ENCODE measurements at places on chromosomes 16 and 17.

- no peak for DNase-seq
These were observed 67.5 kb downstream of the IQCK start for GRCh38 chr16:19785512-19786130.

DNA sequence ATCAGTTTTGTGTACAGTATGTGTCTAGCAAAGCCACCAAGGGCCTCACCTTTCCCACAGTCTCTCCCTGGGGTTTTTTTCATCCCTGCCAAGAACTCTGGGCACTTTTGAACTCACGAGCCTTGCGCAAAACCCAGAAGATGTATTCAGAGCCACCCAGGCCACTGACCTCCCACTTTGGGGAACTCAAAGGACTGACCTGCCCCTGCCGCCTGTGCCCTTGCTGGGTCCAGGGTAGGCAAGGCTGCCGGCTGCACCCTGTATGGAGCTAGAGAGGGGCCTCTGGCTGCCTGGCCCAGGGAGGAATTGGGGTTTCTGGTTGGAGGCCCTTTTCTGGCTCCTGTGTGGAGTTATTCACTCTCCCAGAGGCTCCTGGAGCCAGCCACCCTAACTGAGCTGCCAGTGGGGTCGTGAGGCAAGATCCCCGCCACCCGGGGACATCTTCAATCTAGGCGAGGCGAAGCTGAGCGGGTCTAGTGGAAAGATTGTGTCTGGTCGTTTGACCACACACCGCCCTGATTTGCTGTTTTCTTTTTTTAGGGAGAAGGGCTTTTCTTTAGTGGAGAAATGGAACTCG lies 1.9 kb downstream of the CDK5R1 start:
- no peak for DNase-seq

DNA sequence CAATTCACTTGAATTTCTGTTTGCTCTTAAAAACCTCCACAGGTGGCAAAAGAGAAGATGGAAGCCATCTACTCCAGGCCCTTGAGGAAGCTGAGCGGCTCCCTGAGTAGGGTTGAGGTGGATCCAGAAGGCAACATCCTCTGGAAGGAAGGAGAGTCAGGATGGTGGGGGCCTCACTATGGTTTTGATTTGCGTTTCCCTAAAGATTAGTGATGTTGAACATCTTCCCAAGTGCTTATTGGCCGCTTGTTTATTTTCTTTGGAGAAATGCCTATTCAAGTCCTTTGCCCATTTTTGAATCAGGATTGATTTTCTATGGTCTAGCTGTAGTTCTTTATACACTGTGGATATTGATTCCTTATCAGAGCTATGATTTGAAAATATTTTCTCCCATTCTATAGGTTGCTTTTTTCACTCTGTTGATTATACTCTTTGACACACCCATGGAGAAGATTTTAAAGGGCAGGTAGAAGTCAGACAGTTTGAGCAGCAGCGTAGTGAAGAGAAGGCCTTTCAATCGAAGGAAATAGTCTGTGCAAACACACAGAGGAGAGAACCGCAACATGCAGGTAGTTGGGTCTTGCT lies 58.6 kb downstream of the WSB1 start:
- DNase-seq: no peak

DNA sequence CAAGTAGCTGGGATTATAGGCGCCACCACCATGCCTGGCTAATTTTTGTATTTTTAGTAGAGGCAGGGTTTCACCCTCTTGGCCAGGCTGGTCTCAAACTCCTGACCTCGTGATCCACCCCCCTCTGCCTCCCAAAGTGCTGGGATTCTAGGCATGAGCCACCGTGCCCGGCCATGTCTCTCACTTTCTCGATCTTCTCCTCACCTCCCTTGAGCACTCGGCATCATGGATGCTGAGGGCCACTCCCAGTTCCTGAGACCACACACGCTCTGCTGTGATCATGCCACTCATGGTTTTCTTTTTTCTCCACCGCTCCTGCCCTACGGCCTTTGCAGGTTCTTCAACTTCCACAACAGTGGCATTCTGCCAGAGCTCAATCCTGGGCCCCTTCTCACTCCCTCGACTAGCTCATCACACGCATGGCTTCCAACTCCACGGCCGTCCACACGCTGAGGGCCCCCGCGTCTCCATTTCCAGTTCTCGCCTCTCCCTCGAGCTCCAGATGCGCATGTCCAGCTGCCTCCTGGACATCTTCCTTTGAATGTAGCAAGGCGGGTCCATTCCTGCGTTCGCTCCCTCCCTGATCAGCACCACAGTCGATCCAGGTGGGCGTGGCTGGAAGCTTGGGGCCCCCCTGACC lies 5.5 kb upstream of the NCBP3 start:
- DNase-seq: no peak

DNA sequence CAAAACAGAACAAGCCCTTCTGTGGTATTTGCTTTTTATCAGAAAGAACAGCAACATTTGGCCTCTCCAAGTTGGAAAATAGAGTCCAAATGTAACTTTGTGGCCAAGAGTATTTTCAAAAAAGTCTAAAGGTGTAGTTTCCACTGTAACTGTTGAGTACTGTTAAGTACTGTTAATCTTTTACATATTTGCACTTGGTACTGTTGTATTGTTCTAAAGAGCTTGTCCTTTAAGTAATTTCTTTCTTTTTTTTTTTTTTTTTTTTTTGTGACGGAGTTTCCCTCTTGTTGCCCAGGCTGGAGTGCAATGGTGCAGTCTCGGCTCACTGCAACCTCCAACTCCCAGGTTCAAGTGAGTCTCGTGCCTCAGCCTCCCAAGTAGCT lies 21.5 kb downstream of the LDAF1 start:
- DNase-seq: no peak

DNA sequence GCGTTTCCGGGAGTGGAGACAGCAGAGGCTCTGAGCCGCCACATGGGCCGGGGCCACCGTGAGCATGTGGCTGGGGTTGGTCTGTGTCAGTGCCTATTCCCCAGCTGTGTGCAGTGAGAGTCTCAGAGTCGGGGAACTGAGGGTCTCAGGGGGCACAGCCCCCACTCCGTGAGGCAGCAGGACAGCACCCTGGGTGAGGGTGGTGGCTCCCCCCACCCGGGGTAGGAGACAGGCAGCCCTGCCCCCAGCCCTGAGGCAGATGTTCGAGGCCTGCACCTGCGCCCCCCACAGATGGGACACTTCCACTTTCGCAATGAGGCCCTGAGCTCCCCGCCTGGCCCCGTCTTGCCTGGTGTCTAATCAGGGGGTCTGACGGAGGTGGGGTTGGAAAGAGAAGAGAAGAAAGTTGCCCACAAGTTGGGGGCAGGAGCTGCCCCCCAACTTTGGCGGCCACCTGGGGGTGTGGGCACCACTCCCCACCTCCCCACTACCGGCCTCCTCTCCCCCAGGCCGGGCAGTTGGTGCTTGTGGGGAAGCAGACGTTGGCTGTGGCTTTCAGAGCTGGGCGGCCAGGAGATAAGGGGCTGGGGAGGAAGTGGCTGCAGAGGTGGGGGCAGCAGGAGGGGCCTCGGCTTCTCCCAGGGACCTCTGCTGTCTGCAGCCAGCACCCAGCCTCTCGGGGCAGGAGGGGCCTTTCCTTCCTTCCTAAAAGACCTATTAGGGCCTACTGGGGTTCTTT lies 1.8 kb upstream of the CBFA2T3 start:
- no peak for DNase-seq

GRCh38 chr16:72768591-72768990 lies 279.3 kb downstream of the ZFHX3 start:
- no peak for DNase-seq

- DNase-seq: no peak
These were observed 3.9 kb upstream of the CDT1 start for GRCh38 chr16:88799569-88800276.

- no peak for DNase-seq
These were observed 2.6 kb downstream of the GLIS2 start for GRCh38 chr16:4318451-4318910.
